Posterior cingulate gyrus (tissue), 11 donors: ENCODE measurements at places on chromosomes 3 and 15.

- no peak for DNase-seq
These were observed 149.6 kb downstream of the RORA start for GRCh38 chr15:61079529-61079928.

GRCh38 chr15:80326270-80326669 is 74.3 kb upstream of the CTXND1 start:
- DNase-seq: no peak

GRCh38 chr3:61685755-61686154 is 124.4 kb downstream of the PTPRG start:
- no peak for DNase-seq

DNA sequence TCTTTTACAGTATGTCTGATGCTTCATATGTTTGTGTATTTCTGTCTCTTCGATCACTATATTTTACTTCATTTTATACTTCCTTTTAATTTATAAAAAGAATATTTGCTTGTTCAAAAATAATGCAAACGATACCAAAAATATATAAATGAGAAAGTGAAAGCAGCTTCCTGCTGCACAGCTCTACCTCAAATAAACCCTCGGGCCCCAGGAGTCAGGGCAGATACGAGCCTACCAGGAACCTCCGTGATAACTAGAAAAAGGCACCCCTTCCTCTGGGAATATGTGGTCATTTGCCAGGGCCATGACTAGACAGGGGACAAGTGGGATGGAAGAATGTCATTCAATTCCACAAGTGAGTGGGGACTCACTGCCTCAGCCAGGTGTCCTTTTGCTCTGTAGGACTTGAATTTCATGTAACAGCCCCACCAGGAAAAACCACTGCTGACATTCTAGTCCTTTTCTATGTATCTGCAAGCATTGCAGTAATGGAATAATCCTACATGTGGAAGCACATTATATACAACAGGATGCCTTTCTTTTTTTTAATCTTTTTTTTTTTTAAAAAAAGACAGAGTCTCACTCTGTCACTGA is 133.3 kb downstream of the SUCLG2 start:
- DNase-seq: no peak

GRCh38 chr15:39736412-39737195 is 46.0 kb downstream of the FSIP1 start:
- peak; percentile 61 for DNase-seq

- DNase-seq: no peak
These were observed 24.6 kb upstream of the SLC6A6 start for GRCh38 chr3:14377838-14378169.
